ENCODE measurements at places on chromosomes 3 and 15.

GRCh38 chr15:73934281-73934680 is 8.0 kb downstream of the LOXL1 start:
- no peak for DNase-seq

GRCh38 chr3:190266265-190266912 is 55.9 kb downstream of the CLDN1 start:
- DNase-seq, result no peak

DNA sequence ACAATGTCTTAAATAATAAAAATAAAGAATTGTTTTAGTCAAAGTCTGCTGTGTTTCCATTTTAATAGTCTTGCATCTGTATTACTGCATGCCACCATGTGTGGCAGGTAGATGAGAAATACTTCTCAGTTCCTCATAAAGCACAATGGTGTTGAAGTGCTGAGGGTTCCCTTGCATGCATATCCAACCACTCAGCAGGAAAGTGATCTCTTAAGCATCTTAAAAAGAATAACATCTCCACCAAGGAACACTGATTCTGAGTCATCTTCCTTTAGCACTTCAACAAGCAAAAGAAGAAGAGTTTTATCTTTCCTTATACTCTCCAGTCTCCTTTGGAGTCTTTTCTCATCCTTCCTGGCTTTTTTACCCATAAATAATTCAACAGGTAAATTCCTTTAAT is 602.0 kb downstream of the TBL1XR1 start:
- no peak for DNase-seq

DNA sequence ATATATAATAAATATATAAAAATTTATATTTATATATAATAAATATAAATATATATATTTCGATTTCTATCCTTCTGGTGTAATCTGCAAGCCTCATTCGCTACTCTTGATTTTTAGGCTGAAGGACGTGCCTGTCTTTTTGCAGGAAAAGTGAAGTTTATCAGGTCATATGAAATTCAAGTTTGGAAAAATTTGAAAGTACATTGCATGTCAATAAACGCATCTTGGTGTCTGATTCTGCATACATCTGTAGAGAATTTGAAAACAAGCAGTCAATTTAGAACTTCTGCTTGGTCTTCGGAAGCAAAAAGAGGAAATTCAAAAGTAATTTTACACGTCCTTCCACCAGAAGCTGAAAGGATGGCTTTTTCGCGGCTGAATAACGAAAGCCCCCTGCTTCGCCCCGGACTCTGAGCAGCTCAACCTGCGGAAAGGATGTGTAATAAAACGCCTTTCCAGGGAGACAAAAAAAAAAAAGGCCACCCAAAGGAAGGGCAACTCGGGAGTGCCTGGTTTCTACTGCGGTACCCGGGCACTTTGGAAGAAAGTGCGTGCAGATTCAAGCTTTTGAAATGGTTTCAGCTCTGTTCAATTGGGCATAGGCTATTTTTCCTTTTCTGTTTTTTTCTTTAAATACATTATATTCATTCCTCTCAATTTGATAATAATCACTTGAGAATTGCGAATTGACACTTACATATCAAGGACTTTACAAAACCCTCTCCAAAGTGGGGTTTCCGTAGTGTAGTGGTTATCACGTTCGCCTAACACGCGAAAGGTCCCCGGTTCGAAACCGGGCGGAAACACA is 1.5 kb upstream of the MYNN start:
- peak; percentile 91 for DNase-seq

DNA sequence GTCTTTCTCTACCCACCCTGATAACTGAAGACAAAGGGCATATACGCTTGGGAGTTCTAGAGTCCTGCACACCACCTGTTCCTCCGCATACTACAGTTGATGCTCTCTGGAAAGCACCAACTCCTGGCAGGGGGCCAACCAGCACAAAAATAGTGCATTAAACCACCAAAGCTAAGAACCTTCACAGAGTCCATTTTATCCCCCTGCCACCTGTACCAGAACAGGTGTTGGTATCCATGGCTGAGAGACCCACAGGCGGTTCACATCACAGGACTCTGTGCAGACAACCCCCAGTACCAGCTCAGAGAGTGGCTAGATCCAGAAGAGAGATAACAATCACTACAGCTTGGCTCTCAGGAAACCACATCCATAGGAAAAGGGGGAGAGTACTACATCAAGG is 114.4 kb upstream of the POU1F1 start:
- no peak for DNase-seq

GRCh38 chr3:5116538-5116937 is 5.6 kb upstream of the ARL8B start:
- no peak for DNase-seq

Data from stimulated activated naive CD4-positive, alpha-beta T cell (primary cell).